A549 treated with Mapracorat at 1 μM for 4 hours (cell line): ENCODE measurements at places on chromosomes 3 and 15. TPM values are rescaled to one million over a fixed set of nuclear protein-coding genes. Genes with fewer than 3 reads are reported as not detected.

The AVEN gene
- total RNA-seq: 21.0 to 23.8 TPM (median 23.5 TPM) in 5 replicates

The LRTM1 gene
- not detected in 5 replicates for total RNA-seq

The GRAMD2A gene
- total RNA-seq: 0.09 to 0.13 TPM (median 0.12 TPM) in 4 of 5 replicates, not detected in the other

The SAXO2 gene
- 2.2 to 2.6 TPM (median 2.2 TPM) in 5 replicates for total RNA-seq

The PIGX gene
- total RNA-seq: 26.7 to 33.4 TPM (median 31.7 TPM) in 5 replicates

The GP9 gene
- not detected in 5 replicates for total RNA-seq

The NXPE3 gene
- total RNA-seq: 18.7 to 25.5 TPM (median 21.0 TPM) in 5 replicates

The PRR20G gene
- total RNA-seq: 0.97 to 1.6 TPM (median 1.3 TPM) in 5 replicates

The HYKK gene
- 5.3 to 7.1 TPM (median 6.2 TPM) in 5 replicates for total RNA-seq

The CD200 gene
- not detected in 5 replicates for total RNA-seq

The MASP1 gene
- not detected in 5 replicates for total RNA-seq

The ISLR2 gene
- 0.11 to 0.27 TPM (median 0.17 TPM) in 4 of 5 replicates, not detected in the other for total RNA-seq
